Foreskin keratinocyte (primary cell): ENCODE measurements at places on chromosomes 2 and 18. TPM values are rescaled to one million over a fixed set of nuclear protein-coding genes. Genes with fewer than 3 reads are reported as not detected.

UGT1A6 gene
- 14.0 and 15.8 TPM in 2 replicates for total RNA-seq

EFHD1 gene
- not detected in 2 replicates for total RNA-seq

TTL gene
- total RNA-seq: 52.7 and 58.0 TPM in 2 replicates

- DNase-seq: peak; percentile 15
Measured at GRCh38 chr2:134739879-134740301, 21.1 kb upstream of the TMEM163 start.

DNA sequence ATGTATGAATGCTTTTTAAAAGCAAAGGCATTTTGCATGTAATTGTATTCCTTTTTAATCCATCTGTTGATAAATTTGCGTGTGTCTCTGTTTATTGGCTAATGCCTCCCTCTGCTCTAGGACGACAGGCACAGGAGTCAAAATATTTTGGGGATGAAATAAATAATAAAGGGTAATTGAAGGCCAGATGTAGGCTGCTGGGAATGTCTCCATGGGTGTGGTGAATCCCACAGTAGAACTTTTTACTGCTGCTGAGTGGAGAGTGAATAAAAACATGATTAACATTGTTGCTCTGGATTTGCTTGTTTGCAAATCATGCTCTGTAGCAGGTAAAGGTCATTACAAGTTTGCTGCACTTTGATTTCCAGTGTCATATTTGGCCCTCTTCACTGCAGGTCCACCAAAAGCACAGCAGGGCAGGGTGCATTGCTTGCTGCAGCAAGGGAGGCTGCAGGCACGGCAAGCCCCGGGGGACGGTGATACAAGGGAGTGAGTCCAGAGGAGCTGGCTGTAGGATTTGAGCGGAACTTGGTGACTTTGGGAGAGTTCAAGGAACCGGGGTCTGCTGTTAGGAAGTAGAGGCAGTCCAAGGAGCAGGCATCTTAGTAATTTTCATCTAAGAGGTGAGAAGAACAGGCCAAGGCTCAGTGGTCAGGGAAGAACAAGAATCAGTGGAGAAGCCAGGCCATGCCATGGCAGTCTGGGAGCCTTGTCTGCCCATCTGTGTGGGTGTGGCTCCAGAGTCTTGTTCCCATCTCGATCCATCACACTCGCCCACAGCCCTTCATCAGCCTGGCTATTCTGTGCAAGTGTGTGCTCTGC, 201.5 kb upstream of the RAB6C start:
- no peak for DNase-seq

- DNase-seq: no peak
Measured at GRCh38 chr2:177093371-177093770, 119.2 kb upstream of the HNRNPA3 start.

DNA sequence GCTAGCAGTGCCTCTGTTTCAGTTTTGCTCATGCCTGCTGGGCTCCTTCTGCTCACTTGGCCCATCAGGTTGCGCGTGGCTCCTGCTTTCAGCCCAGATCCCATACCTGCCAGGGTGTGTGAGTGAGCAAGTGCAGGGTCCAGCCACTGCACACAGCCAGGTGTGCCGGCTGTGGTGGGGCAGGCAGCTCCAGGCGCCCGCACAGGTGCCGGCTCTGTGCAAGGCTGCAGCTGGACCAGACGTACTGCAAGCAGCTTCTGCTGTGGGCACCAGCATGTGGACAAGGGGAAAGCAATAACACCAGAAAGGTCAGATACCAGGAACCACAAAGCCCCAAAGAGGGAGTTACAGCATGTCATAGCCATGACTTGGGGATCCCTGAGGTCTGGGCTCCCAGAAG, 5.6 kb upstream of the PCARE start:
- DNase-seq: no peak

DNA sequence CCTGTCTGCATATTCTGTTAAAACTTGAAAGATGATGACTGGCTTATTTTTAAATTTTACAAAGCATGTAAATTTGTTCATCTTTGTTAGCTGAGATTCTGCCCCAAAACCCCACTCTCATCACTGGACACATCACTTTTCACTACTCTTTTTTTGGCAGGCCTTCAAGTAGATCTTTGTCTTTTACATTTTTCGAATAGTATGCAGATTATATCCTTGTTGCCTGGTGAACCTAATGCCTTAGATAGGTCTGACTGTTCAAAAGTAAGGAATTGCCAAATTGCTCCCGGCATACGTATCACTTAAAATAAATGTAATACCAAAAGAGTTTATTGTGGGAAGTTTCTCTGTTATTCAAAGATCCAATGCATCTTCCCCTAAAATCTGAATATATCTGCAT, 303.3 kb downstream of the XIRP2 start:
- DNase-seq: peak; percentile 14
